ENCODE measurements at places on chromosomes 6 and 20. TPM values are rescaled to one million over a fixed set of nuclear protein-coding genes. Genes with fewer than 3 reads are reported as not detected.

DNA sequence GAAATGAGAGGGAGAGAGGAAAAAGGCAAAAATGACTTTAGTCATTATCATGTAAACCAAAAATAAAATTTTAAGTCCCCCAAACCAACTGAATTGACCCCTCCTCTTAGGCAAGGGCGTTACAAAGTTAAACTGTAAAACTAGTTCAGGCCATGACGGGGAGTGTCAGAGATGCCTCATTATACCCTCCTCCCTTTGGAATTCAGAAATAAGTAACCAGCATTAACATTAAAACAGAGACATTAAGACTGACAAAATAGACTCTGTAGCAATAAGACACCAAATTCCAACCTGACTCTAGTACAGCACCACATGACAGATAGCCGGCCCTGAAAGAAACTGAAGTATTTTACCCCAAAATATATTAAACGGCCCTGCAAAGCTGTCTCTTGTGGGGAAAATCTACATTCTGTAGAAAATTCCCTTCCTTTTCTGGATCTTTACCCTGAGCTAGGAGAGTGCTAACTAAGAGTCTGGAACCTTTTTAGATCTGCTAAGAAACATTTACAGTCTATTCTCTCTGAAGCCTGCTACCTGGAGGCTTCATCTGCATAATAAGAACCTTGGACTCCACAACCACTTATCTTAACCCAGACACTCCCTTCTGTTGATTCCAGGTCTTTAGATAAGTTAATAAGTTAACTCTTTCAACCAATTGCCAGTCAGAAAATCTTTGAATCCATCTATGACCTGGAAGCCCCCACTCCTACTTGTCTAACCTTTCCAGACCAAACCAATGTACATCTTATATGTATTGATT lies 150.7 kb downstream of the PKHD1 start:
- H3K27ac ChIP-seq, result no peak overlapping the region
- no peaks in the 10 kb centered on the region for H3K36me3 ChIP-seq
- no peaks in the 10 kb centered on the region for H3K4me1 ChIP-seq
- H3K27me3 ChIP-seq, result peaks cover 12% of the 10 kb centered on the region
- H3K4me3 ChIP-seq, result no peak overlapping the region

GRCh38 chr20:24458436-24458835 lies 11.0 kb upstream of the SYNDIG1 start:
- peaks cover 30% of the 10 kb centered on the region for H3K27me3 ChIP-seq
- no peak overlapping the region for H3K4me3 ChIP-seq
- DNase-seq, result no peak
- no peak overlapping the region for H3K27ac ChIP-seq
- H3K4me1 ChIP-seq, result no peaks in the 10 kb centered on the region

The ELOVL2 gene
- total RNA-seq, result 1.4 TPM

The NCOA5 gene
- 16.5 TPM for total RNA-seq

DNA sequence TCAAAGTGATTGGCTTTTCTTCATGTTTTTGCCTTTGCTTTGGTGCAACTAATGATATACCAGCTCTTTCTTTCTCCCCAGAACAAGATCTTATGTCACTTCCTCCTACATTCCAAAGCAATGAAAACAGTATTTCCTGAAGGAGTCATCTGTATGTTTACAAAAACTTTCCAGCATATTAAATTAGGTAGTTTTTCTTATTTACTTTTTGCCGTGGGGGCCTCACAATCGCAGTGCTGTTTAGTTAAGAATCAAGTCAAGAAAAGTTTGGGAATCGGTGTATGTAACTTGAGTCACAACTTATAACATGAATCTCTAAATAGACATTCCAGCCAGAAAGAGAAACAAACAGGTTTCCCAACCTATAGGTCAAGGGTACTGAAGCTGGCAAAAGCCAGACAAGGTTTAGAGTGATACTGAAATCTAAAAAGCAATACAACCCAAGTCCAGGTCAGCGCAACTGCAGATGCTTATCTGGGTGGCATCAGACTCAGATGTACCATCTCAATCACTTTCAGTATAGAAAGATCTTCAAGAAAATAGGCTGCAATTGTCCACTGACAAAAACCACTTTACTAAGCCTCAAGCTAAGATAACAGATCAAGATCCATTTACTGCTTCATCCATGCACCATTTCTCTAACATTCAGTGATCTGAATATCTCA lies 63.6 kb downstream of the IPCEF1 start:
- no peaks in the 10 kb centered on the region for H3K27me3 ChIP-seq
- no peak overlapping the region for H3K4me3 ChIP-seq

GRCh38 chr6:85436939-85437495 lies 12.9 kb upstream of the NT5E start:
- no peak overlapping the region for H3K27ac ChIP-seq
- no peak overlapping the region for H3K4me3 ChIP-seq
- no peaks in the 10 kb centered on the region for H3K4me1 ChIP-seq
- H3K36me3 ChIP-seq, result no peaks in the 10 kb centered on the region
- no peak for DNase-seq
- no peaks in the 10 kb centered on the region for H3K27me3 ChIP-seq

DNA sequence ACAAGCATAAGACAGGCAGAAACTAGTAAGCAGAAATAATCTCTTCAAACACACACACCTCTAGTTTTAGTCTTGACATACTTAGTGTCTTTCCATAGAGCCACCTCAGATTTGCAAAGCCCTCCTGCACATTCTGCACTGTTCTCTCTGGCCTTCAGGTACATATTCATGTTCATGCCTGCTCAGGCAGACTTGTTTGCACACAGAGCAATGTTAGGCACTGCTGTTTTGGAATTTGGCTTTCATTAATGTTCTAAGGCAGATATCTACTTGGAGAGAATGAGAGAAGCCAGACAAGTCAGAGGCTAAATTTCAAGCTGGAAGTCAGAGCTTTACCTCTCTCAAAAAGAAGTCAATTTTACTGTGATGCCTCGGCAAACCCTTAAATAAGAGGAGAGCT lies 21.3 kb upstream of the DST start:
- peaks cover 3% of the 10 kb centered on the region for H3K36me3 ChIP-seq
- no peak for DNase-seq
- H3K27me3 ChIP-seq, result no peaks in the 10 kb centered on the region
- H3K4me1 ChIP-seq, result peaks cover 68% of the 10 kb centered on the region
- H3K27ac ChIP-seq, result peak overlapping the region; percentile 64

DNA sequence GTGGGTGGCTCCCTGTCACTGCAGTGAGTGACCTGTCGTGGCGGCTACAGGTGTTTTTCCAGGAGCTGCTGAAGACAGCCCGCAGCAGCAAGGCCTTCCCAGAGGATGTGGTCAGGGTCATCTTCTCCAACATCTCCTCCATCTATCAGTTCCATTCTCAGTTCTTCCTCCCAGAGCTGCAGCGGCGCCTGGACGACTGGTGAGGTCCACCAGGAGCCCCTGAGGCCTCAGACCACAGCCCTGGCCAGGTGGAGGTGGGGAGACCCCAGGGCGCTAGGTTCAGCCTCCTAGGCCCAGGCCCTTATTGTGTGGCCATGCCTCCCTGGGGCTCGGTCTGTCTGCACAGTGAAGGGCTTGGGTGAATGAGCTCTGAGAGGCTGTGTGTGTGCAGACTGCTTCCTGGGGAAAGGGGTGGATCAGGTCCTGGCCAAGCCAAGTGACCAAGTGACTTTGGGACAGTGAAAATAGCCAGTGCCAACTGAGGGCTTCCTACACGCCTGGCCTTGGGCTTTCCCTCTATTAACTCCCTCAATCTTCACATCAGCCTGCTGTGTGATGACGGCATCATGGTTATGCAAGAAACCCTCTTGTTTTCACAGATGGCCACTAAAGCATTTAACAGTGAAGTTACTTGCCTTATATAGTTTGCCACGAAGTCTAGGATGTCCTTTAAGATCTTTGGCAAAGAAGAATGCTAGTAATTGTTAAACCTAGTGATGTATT lies 6.4 kb downstream of the FGD2 start:
- H3K27ac ChIP-seq, result no peak overlapping the region
- no peak for DNase-seq
- H3K4me3 ChIP-seq, result no peak overlapping the region
- H3K27me3 ChIP-seq, result no peaks in the 10 kb centered on the region
- peaks cover 5% of the 10 kb centered on the region for H3K4me1 ChIP-seq

DNA sequence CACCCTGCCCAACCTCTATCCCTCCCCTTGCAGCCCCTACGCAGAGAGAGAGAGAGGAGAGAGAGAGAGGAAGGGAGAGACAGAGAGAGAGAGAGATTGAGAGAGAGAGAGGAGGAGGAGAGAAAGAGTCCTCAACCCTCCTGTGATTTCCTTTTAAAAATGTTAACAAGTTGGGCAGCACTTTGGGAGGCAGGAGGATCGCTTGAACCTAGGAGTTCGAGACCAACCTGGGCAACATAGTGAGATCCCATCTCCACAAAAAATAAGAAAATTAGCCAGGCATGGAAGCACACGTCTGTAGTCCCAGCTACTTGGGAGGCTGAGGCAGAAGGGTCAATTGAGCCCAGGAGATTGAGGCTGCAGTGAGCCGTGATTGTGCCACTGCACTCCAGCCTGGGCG lies 30.1 kb downstream of the CPNE5 start:
- no peak overlapping the region for H3K27ac ChIP-seq
- no peak overlapping the region for H3K4me3 ChIP-seq
- H3K36me3 ChIP-seq, result no peaks in the 10 kb centered on the region
- peaks cover 8% of the 10 kb centered on the region for H3K4me1 ChIP-seq

The DEFB124 gene
- not detected for total RNA-seq

DNA sequence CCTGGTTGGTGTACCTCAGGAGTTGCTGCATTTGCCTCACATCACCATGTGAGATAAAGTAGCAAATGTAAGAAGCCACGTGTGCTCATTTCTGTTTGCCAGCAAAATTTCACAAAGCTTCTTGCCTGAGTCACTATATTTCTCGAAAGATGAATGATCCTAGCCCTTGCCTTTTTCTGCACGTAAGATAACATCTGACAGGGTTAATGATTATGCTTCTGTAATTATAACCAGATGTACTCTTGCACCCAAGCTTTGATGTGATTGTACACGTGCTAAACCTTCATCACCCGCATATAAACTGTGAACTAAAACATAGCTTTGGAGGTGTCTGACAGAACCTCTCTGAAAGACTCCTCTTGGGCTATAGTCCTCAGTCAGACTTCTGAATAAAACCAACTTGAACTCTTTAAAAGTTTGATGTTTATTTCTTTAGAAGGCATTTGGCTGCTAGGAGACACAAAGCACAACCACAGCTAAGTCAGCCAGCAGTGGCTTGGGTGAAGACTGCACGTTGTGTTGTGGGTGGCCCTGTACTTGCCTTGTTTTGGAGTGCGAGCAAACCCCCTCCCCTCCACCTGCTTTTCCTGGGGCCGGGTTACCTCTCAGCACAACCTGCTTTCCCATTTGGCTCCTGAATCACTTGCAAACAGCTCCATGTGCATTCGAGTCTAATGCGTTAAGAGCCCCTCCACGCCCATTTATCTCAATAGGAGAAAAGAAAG lies 19.3 kb downstream of the PROKR2 start:
- H3K36me3 ChIP-seq, result no peaks in the 10 kb centered on the region
- no peak overlapping the region for H3K4me3 ChIP-seq
- no peaks in the 10 kb centered on the region for H3K27me3 ChIP-seq
- H3K4me1 ChIP-seq, result no peaks in the 10 kb centered on the region
- H3K27ac ChIP-seq, result no peak overlapping the region
- DNase-seq, result no peak

DNA sequence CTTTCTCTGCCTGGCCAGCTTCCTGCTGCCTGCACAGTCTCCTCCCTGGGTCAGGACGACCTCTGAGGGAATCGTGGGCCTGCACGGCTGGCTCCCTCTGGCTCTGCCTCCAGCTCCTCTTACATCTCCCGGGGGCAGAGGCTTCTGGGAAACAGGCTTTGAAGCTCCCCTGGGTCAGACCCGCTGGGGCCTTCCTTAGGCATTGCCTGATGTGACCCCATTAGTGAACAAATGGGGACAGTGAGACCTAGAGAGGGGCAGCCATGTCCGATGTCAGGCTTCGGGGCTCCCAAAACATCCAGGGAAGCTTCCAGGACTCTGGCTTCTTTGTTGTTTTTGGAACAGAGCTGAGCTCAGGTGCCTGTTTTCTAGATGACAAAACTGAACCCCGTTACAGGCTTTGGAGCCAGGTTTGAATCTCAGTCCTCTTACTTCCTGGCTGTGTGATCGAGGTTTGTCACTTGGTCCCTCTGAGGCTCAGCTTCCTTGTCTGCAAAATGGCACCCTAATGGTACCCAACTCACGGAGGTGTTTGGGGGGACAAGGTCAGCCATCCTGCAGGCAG lies 94.3 kb downstream of the CEBPB start:
- no peak overlapping the region for H3K4me3 ChIP-seq
- peaks cover 41% of the 10 kb centered on the region for H3K4me1 ChIP-seq
- no peaks in the 10 kb centered on the region for H3K27me3 ChIP-seq
- H3K27ac ChIP-seq, result peak overlapping the region; percentile 85
- DNase-seq, result no peak

The AVP gene
- 0.38 TPM for total RNA-seq

- H3K27me3 ChIP-seq, result no peaks in the 10 kb centered on the region
- H3K27ac ChIP-seq, result peak overlapping the region; percentile 12
- H3K36me3 ChIP-seq, result no peaks in the 10 kb centered on the region
- no peak overlapping the region for H3K4me3 ChIP-seq
- DNase-seq, result no peak
- H3K4me1 ChIP-seq, result peaks cover 52% of the 10 kb centered on the region
Measured at GRCh38 chr20:23135449-23136420, 49.6 kb upstream of the CD93 start.

DNA sequence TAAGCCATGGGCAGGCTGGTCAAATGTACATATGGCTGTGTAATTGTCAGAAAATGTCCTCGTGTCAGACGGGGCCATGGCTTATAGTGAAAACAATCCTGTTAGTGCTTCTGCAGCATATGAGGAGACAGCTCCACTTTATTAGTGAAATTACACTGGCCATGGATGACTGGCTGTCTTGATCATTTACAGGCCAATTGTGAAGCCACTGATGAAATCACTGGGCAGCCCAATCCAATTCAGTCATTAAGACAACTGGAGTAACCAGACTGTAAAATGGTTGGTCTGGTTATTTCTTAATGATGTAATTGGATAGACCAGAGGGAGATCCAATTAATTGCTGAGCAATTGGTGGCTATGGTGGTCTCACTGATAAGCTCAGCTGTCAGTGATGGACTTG lies 749.5 kb downstream of the KIF16B start:
- no peaks in the 10 kb centered on the region for H3K36me3 ChIP-seq
- H3K4me3 ChIP-seq, result no peak overlapping the region
- H3K4me1 ChIP-seq, result no peaks in the 10 kb centered on the region
- H3K27me3 ChIP-seq, result no peaks in the 10 kb centered on the region
- DNase-seq, result no peak

GRCh38 chr20:19313342-19314069 lies 101.1 kb downstream of the SLC24A3 start:
- no peak for DNase-seq
- peaks cover 5% of the 10 kb centered on the region for H3K4me1 ChIP-seq
- no peak overlapping the region for H3K4me3 ChIP-seq
- no peaks in the 10 kb centered on the region for H3K36me3 ChIP-seq
- no peak overlapping the region for H3K27ac ChIP-seq

The HMGN4 gene
- 29.7 TPM for total RNA-seq

- peaks cover 47% of the 10 kb centered on the region for H3K27me3 ChIP-seq
- H3K4me3 ChIP-seq, result no peak overlapping the region
- H3K27ac ChIP-seq, result no peak overlapping the region
- no peak for DNase-seq
- no peaks in the 10 kb centered on the region for H3K36me3 ChIP-seq
Measured at GRCh38 chr6:40733770-40734396, 146.7 kb upstream of the LRFN2 start.

GRCh38 chr6:53359095-53359842 lies 10.5 kb upstream of the ELOVL5 start:
- no peaks in the 10 kb centered on the region for H3K36me3 ChIP-seq
- H3K4me1 ChIP-seq, result peaks cover 25% of the 10 kb centered on the region
- DNase-seq, result peak; percentile 97
- H3K27me3 ChIP-seq, result no peaks in the 10 kb centered on the region
- H3K27ac ChIP-seq, result peak overlapping the region; percentile 94

The HLA-DPA1 gene
- total RNA-seq, result 28.8 TPM

The PSMG4 gene
- total RNA-seq, result 11.2 TPM

GRCh38 chr6:22825210-22825609 lies 255.8 kb downstream of the HDGFL1 start:
- no peak for DNase-seq
- H3K4me3 ChIP-seq, result no peak overlapping the region
- H3K4me1 ChIP-seq, result peaks cover 33% of the 10 kb centered on the region
- no peaks in the 10 kb centered on the region for H3K36me3 ChIP-seq
- no peak overlapping the region for H3K27ac ChIP-seq
